ENCODE measurements at places on chromosomes 7 and 10. TPM values are rescaled to one million over a fixed set of nuclear protein-coding genes. Genes with fewer than 3 reads are reported as not detected.

DNA sequence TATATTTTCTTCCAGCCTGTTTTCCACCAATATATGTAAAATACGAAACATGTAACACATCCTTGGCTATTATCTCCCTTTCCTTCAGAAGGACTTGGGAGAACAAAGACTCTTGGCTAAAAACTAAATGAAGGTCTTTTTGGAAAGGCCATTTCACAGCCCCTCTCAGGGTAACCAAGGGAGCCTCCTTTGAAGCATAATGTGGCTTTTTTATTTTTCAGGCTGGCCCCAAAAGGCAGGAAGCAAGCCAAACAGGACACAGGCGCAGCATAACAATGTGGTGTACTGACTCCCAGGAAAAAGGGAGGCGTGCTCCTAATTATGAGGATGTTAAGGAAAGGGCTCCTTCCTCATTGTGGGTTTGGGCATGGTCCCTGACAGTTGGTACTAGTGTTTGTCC is 30.3 kb upstream of the CCSER2 start:
- no peak for DNase-seq

GRCh38 chr7:77447616-77448015 is 31.5 kb upstream of the GSAP start:
- DNase-seq, result no peak

DNA sequence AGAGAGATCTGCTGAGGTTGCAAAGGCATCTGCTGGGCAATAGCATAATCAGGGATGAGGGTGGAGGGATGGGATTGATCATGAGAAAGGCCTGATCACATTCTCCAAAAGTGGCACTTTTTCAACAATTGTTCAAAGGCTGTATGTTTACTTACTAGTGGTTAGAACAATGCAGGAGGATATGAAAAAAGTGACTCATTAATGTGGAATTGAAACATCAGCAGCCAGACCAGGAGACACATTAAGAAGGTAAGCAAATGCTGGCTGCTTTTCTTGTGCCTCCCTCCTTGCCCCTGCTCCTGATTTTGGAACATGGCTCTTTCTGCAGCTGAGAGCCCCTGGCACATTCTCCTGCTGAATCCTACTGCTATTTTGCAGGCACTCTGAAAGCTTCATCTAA is 63.5 kb downstream of the FAM204A start:
- DNase-seq, result no peak

- DNase-seq, result no peak
These were observed 1029.5 kb upstream of the LRRN3 start for GRCh38 chr7:110061387-110061786.

DNA sequence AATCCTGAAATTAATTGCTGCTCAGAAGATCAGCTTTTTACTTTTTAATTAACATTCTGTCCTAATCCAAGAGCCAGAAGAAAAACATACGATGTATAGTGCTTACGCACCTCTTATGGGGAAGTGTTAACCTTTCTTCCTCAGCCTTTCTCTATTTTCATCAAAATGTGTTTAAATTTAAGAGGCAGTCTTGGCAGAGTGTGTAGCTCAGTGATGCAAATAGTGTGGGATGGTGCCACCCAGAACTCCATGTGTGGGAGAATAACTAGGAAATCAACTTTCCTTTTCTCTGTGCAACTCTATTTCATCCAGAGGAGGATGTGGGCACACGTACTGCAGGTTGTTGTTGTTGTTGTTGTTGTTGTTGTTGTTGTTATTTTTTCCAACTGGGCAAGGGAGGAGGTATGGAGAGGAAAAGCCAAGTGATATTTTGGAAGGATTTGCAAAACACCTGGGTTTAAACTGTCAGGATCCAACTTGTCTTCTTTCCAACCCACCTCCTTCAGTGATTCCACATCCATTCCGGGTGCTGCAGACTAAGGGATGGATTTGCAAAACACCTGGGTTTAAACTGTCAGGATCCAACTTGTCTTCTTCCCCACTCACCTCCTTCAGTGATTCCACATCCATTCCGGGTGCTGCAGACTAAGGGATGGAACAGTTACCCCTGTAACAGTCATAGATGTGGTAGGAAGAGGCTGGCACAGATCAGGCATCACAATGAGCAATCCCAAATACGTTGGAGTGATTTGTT is 19.8 kb downstream of the ELMO1 start:
- DNase-seq, result no peak

DNA sequence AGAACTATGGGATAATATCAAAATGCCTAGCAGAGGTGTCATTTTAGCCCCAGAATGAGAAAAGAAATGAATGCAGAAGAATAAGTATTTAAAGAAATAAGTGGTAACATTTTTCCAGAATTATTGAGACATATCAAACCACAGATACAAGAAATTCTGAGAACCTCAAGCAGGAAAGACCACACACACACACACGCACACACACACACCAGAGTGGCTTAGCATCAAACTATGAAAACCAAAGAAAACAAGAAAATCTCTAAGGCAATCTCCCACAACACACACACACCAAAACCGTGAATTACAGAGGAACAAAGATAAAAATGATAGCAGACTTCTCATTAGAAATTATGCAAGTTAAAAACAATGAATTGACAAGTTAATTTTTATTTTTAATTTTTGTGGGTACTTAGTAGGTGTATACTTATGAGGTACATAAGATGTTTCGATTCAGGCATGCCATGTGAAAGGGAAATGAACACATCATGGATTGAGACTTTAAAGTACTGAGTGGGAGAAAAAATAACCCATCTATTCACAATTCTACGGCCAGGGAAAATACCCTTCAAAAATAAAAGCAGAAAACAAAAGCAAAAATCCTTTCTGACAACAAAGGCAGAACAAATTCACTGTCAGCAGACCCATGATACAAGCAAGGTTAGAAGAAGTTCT is 14.6 kb downstream of the PPIF start:
- no peak for DNase-seq

- no peak for DNase-seq
These were observed 102.5 kb downstream of the VIM start for GRCh38 chr10:17330501-17330900.

DNA sequence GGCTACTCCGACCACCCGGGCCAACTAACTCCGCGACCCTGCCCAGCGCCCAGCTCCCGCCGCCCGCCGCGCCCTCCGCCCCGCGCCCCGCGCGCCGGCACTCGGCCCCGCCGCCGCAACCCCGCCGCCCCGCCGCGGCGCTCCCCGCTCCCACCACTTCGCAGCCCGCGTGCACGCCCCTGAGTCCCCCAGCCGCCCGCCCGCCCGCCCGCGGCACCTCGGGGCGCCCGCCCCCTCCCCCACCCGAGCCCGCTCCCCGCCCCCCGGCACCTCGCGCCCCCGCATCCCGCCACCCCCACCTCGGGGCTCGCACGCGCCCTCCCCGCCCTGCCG is 598 bp downstream of the JAZF1 start:
- DNase-seq, result no peak

DNA sequence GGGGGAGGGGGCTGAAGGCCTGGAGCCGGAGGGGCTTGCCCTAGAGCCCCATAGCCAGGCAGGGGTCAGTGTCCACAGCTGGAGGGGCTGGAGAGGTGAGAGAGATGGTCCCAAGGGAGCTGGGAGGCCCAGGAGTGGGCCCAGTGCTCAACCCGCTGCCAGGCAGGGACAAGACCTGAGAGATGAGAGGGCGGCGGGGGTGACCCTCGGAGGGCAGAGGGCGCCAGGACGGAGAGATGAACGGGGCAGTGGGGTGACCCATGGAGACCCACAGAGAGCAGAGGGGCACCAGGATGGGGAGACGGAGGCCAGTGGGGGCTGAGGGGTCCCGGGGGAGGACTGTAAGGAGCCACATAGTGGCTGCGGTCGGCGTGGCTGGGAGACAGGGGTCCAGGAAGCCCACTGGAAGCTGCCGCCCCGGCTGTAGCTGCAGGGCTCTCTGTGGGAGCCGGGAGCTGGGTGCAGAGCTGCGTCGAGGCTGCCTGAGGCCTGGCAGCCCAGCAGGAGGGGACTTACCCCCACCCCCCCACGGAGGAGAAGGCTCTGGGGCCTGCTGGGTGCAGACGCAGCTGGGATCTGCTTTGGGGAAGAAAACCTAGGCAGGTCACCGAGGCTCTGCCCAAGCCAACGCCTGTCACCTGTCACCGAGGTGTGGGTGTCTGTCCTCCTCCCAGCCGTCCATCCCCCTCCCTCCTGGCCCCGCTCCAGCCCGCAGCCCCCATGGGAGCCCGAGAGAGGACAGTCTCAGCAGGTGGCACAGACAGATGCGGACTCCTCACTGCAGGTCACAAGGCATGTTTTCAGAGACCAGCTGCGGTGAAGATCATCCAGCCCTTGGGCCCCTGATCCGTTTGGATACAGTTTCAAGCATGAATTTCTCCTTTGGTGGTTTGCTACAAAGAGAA is 25.1 kb downstream of the PWWP2B start:
- DNase-seq, result no peak

DNA sequence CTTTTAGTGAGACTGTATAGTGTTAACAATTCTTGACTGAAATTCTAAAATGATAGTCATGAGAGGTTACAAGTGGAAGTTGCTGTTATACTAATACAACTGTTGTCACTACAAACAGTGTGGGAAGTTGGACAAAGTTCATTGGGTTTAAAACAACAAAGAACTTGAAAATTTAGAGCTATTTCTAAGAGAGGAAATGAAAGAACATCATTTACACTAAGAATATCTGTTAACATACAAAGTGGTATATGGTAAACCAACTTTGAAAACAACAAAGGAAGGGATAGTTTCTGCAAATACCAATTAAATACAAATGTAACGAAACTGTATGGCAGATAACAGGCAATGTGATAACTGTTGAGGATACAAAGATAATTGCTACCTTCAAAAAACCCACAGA is 11.6 kb downstream of the MTPN start:
- no peak for DNase-seq

- no peak for DNase-seq
These were observed 195.8 kb upstream of the SEMA3C start for GRCh38 chr7:81114633-81115032.

- no peak for DNase-seq
These were observed 511 bp upstream of the NRP1 start for GRCh38 chr10:33334805-33335550.

- DNase-seq, result no peak
These were observed 127.7 kb downstream of the SRI start for GRCh38 chr7:88091988-88092675.

GRCh38 chr7:13457790-13458189 is 531.7 kb downstream of the ETV1 start:
- no peak for DNase-seq

GRCh38 chr7:105365541-105366534 is 22.9 kb downstream of the SRPK2 start:
- DNase-seq, result no peak

DNA sequence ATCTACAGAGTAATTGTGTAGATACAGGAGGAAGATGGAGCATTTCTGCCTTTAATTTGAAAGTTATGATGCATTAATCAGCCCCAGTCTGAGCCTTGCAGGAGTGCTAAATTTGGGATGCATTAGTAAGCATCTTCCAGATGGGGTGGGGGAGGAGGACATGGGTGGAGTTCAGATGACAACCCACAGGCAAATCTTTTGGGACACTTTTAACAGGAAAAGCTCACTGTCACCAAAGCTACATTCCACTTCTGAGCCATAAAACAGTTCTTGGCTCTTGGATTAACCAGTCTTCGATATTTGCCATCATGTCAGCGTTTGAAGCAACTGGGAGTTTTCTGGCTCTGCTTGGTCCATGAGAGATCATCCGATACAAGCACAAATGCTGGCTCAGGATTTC is 121.1 kb downstream of the CXCL12 start:
- no peak for DNase-seq

GRCh38 chr10:36801660-36802059 is 323.7 kb upstream of the ANKRD30A start:
- DNase-seq, result no peak

GRCh38 chr7:68862736-68863135 is 735.5 kb upstream of the AUTS2 start:
- no peak for DNase-seq

- no peak for DNase-seq
These were observed 3.0 kb upstream of the BTBD16 start for GRCh38 chr10:122267849-122268737.

GRCh38 chr7:13981070-13981469 is 8.4 kb downstream of the ETV1 start:
- peak; percentile 97 for DNase-seq

- DNase-seq, result no peak
These were observed 13.1 kb downstream of the UMAD1 start for GRCh38 chr7:7653593-7654187.

GRCh38 chr10:129754211-129755050 is 209.6 kb downstream of the EBF3 start:
- no peak for DNase-seq

DNA sequence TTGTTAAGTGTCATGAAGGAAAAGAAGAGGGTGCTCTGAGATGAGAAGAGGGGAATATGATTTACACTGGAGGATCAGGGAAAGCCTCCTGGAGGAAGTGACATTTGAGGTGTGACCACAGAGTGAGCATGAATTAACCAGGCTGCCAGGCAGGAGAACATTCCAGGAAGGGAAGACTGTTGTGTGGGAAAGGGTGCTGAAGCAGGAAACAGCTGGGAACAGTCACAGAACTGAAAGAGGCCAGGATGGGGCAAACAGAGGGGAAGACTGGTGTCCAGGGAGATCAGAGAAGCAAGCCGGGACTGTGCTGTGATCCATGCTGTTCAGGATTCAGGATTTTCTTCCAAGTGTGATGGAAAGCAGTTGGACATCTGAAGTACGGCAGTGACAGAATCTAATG is 14.9 kb downstream of the HIPK2 start:
- DNase-seq, result peak; percentile 76

- no peak for DNase-seq
These were observed 27.3 kb upstream of the MRC1 start for GRCh38 chr10:17781856-17782255.

DNA sequence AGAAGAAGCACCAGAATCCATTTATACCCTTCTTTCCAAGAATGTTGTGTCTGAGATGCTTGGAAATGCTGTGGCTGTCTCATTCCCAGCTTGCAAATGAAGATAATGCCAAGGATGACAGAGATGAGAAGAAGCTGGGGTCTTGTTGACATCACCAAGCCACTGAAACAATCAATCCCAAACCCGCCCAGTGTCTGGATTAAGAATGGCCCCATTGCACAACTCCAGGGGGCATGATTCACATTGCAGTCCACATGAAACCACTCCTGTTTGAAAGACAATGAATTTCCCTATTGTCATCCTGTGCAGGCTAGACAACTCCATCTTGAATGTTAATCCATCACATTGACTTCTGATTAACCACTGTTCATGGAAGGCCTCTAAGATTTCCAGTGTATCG is 28.6 kb downstream of the SORBS1 start:
- DNase-seq, result no peak

Gene SLC13A1
- total RNA-seq, result not detected

Gene SPOCK2
- total RNA-seq, result 27.9 TPM

Gene TNPO3
- 52.5 TPM for total RNA-seq

Gene DLX6
- not detected for total RNA-seq

Gene TACC2
- total RNA-seq, result 23.9 TPM

Gene PRSS37
- not detected for total RNA-seq

Gene CCL24
- total RNA-seq, result not detected

Gene OR13A1
- total RNA-seq, result not detected

Gene SEMA3C
- 77.1 TPM for total RNA-seq

Gene FAM24B
- total RNA-seq, result 9.3 TPM

Gene LRRTM3
- 0.06 TPM for total RNA-seq

Gene OR2A42
- total RNA-seq, result not detected

Gene RPEL1
- 0.07 TPM for total RNA-seq

Gene NPSR1
- total RNA-seq, result not detected

Gene AKR1B15
- not detected for total RNA-seq

Gene PTPRZ1
- total RNA-seq, result not detected

Gene GCK
- total RNA-seq, result 2.2 TPM
